ENCODE measurements at places on chromosomes 7 and 10.

- no peak for DNase-seq
These were observed 25.9 kb upstream of the RNF32 start for GRCh38 chr7:156614434-156615264.

- DNase-seq: no peak
These were observed 29.2 kb downstream of the COA1 start for GRCh38 chr7:43700059-43700501.

- DNase-seq: no peak
These were observed 17.5 kb upstream of the CLIP2 start for GRCh38 chr7:74271742-74272141.

- no peak for DNase-seq
These were observed 20.8 kb downstream of the TIAL1 start for GRCh38 chr10:119575991-119576390.

- no peak for DNase-seq
These were observed 37.0 kb upstream of the LCOR start for GRCh38 chr10:96794836-96795733.

GRCh38 chr7:15765753-15766152 is 79.3 kb upstream of the MEOX2 start:
- no peak for DNase-seq

DNA sequence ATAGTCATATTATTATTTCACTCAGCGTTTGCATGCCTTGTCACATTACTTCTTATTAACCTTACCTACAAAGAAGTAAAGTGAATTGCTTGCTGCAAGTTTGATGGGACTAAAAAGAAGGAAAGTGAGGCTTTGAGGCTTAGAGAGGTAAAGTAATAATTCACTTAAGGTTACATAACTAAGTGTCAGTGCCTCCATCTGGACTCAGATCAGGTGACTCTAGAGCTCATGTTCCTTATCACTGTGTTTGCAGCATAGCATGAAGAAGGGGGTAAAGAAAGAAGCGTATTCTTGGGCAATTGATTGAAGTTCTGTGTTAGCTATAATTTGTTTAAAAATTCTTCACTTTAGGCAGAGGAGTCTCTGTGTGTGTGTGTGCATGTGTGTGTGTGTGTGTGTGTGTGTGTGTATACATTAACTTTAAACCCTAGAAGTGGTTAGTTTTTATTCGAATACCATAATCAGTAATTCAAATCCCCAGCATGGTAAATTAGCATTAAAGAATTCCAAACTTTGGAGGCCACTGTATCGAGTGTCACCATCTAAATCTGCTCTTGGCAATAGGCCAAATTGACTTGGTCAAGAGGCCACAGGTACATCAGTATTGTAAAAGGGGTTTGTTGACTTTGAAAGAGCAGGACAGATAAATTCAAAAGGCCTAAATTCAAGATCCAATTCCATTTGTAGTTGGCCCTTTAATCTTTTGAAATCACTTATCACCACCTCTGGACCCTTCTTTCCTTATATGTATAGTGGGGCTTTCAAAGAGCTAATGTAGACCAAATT is 2.2 kb upstream of the PON3 start:
- no peak for DNase-seq

GRCh38 chr10:110803830-110804338 is 67.8 kb upstream of the PDCD4 start:
- peak; percentile 2 for DNase-seq

DNA sequence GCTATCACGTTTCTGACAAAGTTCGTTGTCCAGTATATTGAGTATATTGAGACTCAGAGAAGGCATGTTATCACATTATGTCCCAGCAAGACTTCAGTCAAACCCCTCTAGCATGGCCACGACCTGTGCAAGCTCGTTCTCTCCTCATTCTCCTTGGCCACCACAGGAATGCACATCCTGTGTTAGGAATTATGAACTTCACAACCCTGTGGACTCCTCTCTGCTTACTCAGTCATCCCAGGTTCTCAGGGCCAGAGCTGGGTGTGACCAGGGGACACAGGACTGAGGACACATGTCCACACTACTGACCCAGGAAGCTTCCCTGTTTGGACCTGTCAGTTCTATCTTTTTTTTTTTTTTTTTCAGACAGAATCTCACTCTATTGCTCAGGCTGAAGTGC is 4.4 kb downstream of the SH2D4B start:
- DNase-seq: no peak

GRCh38 chr7:133931053-133931452 is 196.1 kb upstream of the LRGUK start:
- DNase-seq: no peak

- DNase-seq: no peak
These were observed 107.6 kb downstream of the ADCY1 start for GRCh38 chr7:45681596-45682357.

DNA sequence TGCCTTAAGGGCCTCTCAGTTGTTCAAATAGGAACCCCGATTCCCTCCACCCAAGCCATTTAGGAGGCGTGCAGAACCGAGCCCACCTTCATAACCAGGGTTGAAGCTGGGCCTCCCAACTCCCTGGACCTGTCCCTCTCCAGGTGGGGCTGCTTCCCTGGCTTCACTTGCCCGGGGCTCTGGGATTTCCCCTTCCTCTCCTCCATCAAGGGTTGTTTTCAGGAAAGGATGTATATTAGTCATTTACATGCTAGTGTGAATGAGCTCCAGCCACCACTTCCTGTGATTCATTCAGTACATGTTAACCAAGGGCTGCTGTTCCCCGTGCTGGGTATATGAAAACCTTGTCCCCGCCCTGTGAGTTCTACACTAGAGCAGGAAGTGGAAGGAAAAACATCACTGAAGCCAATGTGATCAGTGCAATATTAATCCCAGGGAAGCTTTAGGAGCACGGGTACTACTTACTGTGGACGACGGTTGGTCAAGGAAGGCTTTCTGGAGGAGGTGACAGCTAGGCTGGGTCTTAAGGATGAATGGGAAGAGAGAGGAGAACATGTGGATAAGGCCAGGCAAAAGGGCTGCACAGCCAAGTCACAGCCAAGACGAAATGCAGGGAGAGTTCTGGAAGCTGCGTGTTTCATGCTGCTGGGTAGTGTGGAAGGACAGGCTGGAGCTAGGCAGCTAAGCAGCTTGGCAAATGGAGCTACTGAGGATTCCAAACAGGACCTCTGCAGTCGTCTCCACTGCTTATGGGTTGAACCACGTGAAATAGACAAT is 150.1 kb upstream of the SHH start:
- DNase-seq: no peak

- no peak for DNase-seq
These were observed 126.9 kb upstream of the KLF6 start for GRCh38 chr10:3911713-3912442.

GRCh38 chr10:78184851-78185692 is 151.4 kb downstream of the RPS24 start:
- DNase-seq: no peak

GRCh38 chr7:91869661-91870060 is 10.8 kb downstream of the MTERF1 start:
- DNase-seq: no peak

DNA sequence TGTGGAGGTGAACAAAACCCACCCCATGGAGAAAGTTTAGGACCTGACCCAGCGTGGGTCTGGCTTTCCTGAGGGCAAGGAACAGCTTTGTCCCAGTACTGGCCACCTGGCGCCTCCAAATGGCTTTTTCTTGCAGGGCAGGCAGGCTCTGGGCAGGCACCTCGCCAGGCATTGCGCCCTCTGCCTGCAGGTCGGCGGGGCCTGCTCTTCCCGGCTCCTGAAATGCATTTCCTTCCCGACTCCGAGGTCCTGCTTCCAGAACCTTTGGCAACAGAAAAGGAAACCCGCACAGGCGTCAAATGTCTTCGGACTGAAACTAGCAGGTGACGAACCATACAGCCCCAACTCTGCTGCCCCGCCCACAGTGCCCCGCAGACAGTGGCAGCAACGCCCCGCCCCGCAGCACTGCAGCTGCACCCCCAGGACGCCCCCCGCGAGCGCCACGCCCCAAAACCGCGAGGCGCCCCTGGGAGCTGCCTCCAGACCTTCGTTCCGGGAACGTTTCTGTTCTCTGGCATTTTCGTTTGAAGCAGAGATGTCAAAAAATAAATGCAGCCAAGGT is 65.5 kb downstream of the C10orf143 start:
- no peak for DNase-seq

DNA sequence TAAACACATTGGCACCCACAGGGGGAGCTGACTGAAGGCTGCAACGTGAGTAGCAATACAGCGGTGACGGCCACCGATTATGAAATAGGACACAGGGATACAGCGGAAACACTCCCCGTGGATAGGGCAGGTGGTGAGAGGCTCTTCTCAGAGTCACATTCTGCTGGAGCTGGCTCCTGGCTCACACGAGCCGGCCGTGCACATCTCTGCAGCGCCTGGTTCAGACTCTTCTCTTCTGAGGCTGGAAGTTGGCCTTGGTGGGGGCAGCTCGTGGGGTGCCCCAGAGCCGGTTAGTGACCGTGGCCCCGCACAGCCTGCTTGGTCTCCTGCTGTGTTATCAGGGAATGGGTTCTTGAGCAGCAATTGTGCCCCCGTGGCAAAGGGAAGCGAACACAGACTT is 61.3 kb upstream of the EN2 start:
- no peak for DNase-seq

DNA sequence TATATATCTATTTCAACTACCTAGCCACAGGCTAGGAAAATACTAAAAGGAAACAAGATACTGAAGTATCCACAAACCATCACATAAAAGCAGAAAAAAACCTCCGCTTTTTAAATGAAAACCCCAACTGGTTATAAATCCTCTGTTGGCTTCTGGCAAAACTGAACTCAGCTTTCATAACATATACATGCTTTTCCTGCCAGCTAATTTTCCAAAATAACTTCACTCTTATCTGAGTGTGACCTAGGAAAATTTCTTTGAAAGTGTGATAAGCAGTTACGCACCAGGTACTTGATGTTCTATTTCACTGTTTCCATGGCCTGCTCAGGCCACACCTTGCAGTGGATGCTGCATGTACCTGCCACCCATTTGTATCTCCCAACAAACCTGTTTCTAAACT is 11.8 kb downstream of the FAM3C start:
- no peak for DNase-seq

DNA sequence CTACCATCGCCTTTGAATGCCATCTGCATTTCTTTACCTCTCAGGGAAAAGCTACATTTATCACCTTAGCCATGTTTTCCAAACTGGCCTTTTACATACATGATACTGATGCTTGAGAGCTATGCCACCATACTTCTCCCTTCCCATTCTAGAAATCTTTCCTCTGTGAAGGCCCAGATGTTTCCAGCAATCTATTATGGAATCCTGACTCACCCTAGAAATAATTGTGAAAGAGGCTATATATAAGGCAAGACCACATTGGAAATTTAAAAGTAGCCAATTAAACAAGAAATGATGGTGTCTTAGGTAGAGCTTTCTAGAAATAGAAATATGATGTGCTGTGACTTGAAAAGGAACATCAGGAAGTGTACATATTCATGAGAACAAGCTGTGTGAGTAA is 389.7 kb downstream of the INHBA start:
- no peak for DNase-seq

DNA sequence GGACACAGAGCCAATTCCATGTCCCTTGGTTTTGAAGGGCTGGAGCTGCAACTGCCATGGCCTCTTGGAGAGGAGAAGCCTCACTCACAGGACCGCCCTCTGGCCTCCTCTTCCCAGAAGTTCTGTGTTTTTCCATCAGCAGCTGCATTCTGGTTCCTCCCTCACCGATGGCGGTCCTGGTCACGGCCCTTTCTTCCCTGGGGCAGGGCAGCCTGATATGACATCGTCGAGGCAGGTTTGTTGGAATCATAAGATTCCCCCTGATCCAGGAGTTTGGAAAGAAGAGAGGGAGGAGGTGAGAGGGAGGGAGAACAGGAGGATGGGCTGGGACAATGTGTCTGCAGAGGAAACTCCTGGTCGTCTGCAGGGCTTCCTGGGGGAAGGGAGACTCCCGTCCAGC is 82.7 kb upstream of the PDZD8 start:
- no peak for DNase-seq

DNA sequence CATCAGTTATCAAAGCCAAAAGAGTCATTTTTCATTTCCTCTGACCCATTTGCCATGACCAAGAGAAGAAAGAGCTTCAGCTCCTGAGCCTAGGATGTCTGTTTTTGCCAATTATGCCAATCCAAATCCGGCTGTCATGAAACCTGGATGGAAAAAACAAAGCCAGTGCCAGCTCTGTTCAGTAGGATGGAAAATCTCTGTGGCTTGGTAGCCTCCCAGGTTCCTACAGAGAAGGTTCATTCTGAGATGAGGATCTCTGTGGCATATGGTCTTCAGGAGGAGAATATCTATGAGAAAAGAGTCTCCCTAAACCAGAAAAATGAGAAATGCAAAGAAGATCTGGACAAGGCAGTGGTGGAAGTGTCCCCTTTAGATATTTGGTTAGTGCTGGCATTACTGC is 475.4 kb downstream of the CNTNAP2 start:
- DNase-seq: no peak

- DNase-seq: no peak
These were observed 10.4 kb downstream of the ABLIM1 start for GRCh38 chr10:114647545-114648138.

- no peak for DNase-seq
These were observed 54.8 kb downstream of the GPR141 start for GRCh38 chr7:37738321-37738720.

DNA sequence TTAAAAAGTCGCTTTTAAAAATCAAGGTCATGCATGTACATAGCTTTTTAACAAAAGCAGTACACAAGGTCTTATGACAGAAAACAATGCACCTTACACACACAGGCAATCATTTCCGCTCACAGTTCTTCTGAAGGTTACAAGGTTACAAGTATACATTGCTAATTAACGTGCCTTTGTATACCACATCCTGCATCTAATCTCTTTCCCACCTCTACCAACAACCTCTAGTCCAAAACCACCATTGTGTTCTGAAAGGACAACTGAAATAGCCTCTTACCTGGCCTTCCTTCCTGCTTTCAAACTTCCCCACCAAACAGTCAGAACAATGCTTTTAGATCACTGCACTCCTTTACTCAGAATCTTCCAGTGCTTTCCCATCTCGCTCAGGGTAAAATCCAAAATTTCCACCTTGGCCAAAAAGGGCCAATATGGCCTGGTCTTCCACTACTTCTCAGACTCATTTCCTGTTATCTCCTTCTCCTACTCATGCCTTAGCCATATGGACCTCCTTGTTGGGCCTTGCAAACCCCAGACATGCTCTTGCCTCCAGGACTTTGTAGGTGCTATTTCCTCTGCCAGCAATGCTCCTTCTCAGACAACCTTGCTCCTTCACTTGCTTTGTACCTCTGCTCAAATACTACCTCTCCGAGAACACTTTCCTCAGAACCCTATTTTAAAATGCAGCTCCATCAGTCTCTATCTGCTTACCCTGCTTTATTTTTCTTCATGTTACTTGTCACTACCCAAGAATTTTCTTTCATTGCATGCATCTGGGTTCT is 205.4 kb downstream of the DNAJC1 start:
- DNase-seq: no peak

- no peak for DNase-seq
These were observed 15.1 kb downstream of the GCK start for GRCh38 chr7:44173911-44174693.

Measured in stimulated activated CD8-positive, alpha-beta memory T cell treated with anti-CD3 and anti-CD28 coated beads, Interleukin-2, amount 100 ng/mL, for 1 hour (primary cell).